ENCODE measurements at places on chromosomes 1 and 21. TPM values are rescaled to one million over a fixed set of nuclear protein-coding genes. Genes with fewer than 3 reads are reported as not detected.

DNA sequence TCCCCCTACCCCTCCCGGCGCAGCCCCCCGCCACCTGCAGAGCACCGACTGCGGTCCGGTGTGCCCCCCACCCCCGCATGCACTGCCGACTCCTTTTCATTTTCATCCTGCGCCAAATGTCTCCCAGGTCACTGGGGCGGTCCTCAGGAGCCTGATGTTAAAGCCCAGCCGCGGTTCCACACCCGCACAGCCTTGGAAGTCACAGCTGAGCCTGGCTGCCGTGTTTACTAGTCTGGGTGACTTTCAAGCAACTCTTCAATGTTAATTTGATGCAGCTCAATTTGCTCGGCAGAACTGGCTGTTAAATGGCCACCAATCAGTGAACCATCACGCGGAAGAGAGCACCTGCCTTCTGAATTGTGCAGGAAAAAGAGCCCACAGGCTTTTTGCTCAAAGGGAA lies 27.2 kb downstream of the THAP3 start:
- no peak for DNase-seq

- DNase-seq: no peak
These were observed 84.2 kb upstream of the RGS2 start for GRCh38 chr1:192724670-192725069.

- no peak for DNase-seq
These were observed 185.4 kb downstream of the OMA1 start for GRCh38 chr1:58361134-58361533.

- DNase-seq: no peak
These were observed 10.5 kb downstream of the MTX1 start for GRCh38 chr1:155218854-155219591.

GRCh38 chr21:31682620-31683019 lies 23.1 kb downstream of the SOD1 start:
- DNase-seq: no peak

GRCh38 chr1:10152709-10153284 lies 57.6 kb upstream of the KIF1B start:
- no peak for DNase-seq

- DNase-seq: peak; percentile 45
These were observed 8.3 kb upstream of the RNF19B start for GRCh38 chr1:32972814-32973428.

DNA sequence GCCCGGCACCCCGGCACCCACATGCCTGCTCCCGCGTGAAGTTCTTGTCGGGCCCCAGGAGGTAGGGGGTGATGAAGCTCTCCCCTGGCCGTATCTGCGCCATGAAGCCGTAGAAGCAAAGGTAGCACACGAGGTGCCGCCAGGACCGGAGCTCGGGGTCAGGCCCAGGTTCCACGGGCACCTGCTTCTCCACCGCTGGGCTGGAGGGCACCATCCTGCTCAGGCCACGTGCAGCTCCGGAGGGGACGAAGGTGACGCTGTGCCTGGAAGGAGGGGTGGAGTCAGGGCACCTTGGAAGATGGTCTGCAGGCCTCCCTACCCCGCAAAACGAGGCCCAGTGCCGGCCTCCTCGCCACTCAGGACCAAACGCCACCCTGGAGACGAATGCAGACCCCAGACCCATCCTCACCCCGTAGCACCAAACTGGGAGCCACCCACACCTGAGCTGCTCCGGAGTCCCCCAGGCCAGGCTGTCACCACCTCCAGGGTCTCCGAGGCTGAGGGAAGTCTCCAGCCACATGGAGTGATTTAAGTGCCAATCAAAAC lies 4.4 kb downstream of the SLC19A1 start:
- peak; percentile 6 for DNase-seq

- DNase-seq: no peak
These were observed 147.8 kb upstream of the POGK start for GRCh38 chr1:166691476-166691875.

DNA sequence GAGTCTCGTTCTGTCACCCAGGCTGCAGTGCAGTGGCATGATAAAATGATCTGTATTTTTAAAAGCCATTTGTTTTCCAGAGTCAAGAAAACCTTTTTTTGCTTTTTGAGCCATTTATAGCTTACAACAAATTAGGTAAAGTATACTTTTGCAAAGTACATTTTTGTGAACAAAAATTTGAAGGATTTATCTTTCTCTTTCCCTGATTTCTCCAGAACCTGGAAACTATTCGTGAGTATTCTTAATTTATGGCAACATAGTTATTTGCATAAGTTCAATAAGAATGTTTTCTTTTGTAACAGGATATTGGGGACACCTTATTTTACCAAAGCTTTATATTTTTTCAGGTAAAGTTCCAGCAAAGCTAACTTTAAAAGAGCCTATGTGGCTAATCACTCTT lies 37.4 kb upstream of the SLC35F3 start:
- no peak for DNase-seq

DNA sequence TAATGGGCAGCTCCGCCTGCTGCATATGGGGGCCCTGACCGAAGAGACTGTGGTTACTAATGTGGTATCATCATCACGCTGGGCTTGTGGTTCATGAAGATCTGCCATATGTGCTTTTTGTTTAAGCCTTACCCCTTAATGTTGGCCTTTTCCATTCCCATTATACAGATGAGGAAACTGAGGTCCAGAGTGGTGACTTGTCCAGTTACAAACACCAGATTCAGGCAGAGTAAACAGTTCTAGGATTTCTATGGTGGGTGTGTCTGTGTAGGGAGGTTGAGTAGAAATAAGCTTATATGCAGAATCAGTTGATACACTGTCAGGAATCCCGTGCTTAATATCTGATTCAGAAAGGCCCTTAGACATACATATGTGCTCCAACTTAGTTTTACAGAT lies 691 bp downstream of the UTP11 start:
- DNase-seq: no peak

DNA sequence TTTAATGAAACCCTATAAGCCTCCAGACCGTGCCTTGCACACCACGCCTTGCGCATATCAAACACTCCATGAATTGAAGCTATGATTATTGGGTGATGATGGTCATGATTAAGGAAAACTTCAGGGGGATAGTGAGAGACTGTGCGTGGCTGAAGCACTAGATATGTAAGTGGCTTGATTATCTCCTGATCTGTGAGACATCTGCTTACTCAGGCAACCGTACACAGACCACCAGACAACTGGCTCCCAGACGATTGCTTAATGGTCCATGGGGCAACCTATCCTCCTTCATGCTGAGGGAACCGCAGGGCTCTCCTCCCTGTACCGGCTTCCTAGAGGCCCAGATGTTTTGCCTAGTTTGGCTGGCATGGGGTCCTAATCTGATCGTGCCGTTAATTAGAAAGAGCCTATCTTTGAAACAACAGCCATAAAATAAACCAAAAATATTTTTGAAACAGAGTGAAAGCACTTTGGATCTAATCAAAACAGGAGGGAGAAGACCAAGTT lies 51.6 kb downstream of the IRF2BP2 start:
- DNase-seq: no peak

- DNase-seq: no peak
These were observed 60.4 kb upstream of the TNFSF4 start for GRCh38 chr1:173267453-173267945.

GRCh38 chr1:27366113-27366410 lies 699 bp downstream of the MAP3K6 start:
- DNase-seq: peak; percentile 94

DNA sequence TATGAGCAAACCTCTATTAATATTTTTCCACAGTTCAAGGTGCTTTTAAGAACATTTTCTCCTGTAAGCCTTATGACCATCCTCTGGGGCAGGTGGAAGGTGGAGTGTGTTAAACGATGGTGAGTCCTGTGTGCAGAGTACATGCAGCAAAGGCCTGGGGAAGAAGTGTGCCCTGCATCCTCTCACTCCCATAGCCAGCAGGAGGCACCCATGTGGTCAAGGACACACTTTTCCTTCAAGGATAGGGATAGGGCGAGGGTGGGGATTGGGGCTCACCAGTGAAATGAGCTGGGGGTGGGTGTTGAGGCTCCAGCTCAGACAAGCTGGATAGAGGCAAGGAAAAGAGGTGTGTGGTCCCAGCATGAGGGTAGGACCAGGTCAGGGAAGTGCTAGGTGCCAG lies 120.8 kb upstream of the KCNE2 start:
- DNase-seq: no peak

DNA sequence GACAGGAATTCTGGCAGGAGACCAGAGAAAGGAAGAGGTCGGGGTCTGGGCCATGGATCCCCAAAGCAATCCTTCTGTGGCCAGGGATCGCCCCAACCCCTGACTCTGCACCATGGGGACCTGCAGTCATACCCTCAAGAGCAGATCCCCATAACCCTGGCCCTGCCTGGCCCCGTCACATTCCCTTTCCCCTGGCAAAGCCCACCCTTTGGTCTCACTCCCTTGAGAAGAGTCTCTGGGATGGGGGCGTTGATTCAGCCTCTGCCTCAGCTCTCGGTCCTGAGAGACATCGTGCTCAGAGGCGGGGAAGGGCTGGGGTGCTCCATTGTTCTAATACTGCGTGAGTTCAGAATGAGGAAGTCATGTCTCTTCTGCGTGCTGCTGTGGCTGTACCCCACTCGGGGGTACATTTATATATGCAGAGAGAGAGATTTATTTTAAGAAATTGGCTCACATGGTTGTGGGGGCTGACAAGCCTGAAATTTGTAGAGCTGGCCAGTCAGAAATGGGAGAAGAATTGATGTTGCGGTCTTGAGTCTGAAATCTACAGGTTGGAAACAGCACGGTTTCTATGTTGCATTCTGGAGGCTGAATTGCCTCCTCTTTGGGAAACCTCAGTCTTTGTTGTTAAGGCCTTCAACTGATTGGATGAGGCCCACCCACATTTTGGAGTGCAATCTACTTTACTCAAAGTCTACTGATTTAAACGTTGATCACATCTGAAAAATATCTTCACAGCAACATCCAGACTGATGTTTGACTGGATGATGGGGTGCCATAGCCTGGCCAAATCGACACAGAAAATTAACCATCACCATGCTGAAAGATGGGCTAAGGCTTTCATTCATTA lies 4.2 kb upstream of the PADI2 start:
- DNase-seq: no peak

DNA sequence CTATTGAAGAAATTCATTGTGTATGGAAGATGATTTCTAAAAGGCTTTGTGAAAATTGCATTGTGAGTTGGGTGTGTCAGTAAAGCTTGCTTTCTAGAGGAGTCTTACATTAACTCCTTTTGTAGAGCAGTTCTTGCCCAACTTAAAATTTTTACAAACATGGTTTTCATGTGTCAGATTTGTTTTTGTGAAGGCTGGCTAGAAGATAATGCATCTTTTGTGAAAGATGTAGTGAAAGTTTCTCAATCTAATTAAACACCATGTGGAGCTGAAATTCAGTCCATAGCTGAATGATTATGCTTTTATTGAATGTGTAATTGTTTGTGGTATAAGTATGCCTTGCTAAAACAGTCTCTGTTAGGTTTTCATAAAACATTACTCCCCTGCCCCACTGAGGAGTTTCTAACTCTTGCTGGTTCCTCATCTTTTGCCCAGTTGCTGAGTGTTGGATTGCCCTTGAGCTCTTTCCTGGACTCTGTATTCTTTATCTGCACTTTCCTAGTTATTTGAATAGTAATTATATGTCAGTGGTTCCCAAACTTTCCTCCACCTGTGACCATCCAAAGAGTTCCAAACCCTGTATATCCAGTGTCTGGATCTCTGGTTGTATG lies 38.0 kb downstream of the KCTD3 start:
- DNase-seq: no peak

Gene AADACL4
- total RNA-seq: not detected

Gene HIVEP3
- 5.7 TPM for total RNA-seq

Gene KRTAP19-1
- total RNA-seq: not detected

Gene RGS13
- total RNA-seq: 0.22 TPM

Gene IGFN1
- total RNA-seq: not detected

Gene TOR1AIP2
- total RNA-seq: 48.1 TPM

Gene CFHR3
- not detected for total RNA-seq

Gene NECTIN4
- total RNA-seq: not detected

Gene SPRR1A
- not detected for total RNA-seq

Gene SPRR2F
- total RNA-seq: not detected

All from left ventricle myocardium inferior (tissue), 1 donor.